NT2/D1 (cell line): ENCODE measurements at places on chromosomes 7 and 10.

- DNase-seq = no peak
These were observed 15.5 kb upstream of the GPR15LG start for GRCh38 chr10:84158061-84158460.

GRCh38 chr10:63008491-63008890 is 124.6 kb upstream of the NRBF2 start:
- DNase-seq = no peak

DNA sequence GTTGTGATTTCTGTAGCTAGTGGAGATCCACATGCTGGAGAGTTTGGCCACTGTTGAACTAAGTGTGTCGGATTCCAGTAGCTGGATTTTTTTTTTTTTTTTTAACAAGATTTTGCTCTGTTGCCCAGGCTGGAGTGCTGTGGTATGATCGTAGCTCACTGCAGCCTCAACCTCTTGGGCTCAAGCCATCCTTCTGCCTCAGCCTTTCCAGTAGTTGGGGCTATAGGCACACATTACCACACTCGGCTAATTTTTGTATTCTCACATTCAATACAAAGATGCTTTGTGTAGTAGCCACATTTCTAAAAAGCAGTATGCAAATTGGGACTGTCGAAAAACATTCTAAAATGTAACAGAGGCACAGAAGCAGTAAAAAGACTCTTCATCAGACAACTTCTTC is 63.5 kb downstream of the RABGEF1 start:
- DNase-seq = no peak

DNA sequence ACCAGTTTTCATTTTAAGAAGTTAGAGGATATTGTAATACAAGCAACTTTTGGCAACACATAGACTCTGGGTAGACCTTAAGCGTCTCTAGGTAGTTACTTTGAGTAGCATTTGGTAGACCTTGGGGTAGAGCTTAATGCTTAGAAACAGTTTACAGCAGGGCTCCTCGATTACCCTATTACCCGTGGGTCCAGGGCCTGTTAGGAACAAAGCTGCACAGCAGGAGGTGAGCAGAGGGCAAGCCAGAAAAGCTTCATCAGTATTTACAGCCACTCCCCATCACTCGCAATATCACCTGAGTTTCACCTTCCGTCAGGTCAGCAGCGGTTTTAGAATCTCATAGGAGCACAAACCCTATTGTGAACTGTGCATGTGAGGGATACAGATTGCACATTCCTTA is 173.5 kb downstream of the TSPAN12 start:
- no peak for DNase-seq

DNA sequence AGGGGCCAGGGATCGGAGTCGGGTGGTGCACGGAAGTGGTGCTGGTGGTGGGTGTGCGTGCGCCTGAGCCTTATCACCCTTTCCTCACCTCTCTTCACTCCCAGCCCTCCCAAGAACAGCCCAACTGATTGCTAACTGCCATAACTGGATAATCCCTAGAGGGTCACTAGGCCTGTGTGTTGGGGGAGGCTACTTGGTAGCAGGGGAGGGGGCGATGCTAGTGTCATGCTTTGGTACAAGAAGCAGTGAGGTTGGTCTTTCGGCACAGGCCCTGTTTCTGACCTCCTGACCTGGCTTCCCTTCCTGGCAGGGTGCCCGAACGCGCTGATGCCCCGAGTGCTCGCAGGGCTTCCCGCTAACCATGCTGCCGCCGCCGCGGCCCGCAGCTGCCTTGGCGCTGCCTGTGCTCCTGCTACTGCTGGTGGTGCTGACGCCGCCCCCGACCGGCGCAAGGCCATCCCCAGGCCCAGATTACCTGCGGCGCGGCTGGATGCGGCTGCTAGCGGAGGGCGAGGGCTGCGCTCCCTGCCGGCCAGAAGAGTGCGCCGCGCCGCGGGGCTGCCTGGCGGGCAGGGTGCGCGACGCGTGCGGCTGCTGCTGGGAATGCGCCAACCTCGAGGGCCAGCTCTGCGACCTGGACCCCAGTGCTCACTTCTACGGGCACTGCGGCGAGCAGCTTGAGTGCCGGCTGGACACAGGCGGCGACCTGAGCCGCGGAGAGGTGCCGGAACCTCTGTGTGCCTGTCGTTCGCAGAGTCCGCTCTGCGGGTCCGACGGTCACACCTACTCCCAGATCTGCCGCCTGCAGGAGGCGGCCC is 652 bp downstream of the KAZALD1 start:
- DNase-seq = no peak

- DNase-seq = no peak
These were observed 21.2 kb downstream of the ASB15 start for GRCh38 chr7:123622660-123623386.

DNA sequence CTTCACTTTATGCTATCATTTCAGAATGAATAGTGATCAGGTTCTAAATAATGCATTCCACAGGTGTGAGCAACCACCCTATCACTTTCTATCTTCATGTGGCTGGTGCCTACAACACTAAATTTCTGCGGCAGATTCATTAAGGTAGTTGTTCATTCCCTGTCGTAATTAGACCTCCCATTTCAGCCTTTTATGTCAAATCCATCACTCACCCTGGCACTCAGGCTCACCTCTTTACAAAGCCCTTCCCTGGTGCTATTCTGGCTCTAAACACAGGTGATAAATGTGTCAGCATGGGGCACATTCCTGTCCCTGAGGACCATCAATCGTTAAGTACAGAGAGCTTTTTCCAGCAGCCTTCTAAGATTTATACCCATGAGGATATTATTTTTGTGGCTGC is 300.0 kb upstream of the C7orf33 start:
- DNase-seq = no peak

DNA sequence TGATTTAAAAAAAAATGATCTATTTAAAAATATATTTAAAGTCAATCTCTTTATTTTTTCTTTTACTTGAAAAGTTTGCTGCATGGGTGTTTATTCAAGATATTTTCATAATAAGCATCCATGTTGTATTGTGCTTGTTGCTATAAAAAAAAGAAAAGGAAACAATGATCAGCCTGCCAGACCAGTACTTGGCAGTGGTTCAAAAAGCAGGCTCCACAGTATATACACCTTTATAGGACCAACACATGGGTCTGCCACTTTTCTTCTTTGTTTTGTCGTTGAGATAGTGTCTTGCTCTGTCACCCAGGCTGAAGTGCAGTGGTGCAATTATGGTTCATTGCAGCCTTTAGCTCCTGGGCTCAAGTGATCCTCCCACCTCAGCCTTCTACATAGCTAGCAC is 228.0 kb downstream of the TWIST1 start:
- no peak for DNase-seq
